HEK293T (cell line): ENCODE measurements at places on chromosomes 7 and 10.

GRCh38 chr7:138886501-138886917 lies 88.5 kb upstream of the ATP6V0A4 start:
- DNase-seq = peak; percentile 65

DNA sequence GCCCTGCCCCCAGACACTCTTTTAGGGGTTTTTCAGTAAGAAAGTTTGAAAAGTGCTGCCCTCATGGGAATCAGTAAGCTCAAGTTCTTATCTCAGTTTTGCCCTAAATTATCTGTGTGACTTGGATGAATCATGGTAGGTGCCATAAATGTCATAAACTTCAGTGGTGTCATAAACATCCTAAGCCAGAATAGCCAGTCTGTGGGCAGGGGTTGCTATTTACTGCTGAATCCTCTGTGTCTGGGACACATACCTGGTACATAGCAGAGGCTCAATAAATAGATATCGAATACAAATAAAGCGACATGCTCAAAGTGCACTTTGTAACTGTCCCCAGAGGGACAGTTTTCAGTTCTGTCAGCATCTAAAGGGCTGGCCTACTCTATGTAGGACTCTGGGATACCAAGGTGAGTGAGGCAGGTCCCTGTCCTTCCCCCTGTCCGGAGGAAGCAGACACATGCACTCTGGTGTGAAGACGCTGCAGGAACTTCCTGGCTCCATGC lies 502.1 kb downstream of the RPS24 start:
- DNase-seq = no peak

DNA sequence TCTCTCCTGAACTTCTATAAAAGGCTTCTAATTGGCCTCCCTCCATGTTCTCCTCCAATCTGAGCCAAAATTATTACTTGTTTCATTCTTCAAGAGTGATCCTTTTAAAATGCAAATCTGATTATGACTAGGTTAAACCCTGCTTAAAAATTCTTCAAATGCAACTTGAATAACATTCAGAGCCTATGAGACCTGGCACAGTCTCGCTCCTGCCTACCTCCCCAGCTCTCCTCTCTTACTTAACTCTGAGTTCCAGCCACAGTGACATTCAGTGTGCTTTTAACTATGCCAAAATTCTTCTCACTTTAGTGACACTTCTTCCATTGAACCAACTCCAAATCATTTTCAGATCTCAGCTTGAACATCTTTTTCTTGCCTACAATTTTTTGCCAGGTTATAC lies 68.8 kb downstream of the TMEM168 start:
- no peak for DNase-seq

DNA sequence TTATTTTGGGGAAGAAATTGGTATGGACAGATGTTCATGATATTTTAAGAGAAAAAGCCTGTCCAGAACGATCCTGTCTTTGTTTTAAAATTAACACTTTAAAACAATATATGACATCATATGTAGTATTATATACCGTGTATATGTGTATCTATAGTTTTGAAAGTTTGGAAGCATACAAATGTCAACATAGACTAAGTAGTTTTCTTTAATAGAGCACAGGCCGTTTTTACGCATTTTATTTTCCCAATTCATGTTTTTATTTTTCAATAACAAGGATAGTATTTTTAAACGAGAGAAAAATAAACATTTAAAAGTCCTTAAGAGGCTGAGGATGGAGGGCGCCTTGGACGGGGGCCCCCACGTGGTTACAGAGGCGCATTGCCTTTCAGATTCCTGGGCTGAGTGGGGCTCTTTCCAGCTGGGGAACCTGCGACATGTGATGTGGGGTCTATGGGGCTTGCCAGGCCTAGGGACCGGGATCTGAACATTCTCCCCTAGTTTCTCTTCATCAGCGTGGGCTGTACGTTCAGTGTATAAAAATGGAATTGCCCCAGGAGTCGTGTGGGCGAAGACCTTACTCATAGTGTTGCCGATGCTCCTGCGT lies 127.8 kb upstream of the ZNF746 start:
- DNase-seq = peak; percentile 82

- DNase-seq = no peak
Measured at GRCh38 chr7:140334341-140335057, 63.8 kb downstream of the SLC37A3 start.

GRCh38 chr7:47534322-47535034 lies 47.4 kb downstream of the TNS3 start:
- peak; percentile 28 for DNase-seq

DNA sequence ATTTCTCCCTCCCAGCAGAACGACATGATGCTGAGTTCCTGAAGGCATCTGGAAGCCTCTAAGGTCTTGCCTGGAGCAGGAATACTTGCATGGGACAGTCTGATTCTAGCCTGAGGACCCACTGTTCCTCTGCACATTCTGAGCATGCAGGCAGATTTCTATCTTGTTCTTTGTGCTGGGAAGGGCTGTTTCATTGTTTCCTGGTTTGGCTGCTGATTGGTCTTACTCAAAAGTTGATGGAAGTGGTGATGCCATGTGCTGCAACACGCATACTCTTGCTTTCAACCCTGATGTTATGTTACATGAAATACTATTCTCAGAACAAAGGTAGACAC lies 307.0 kb downstream of the GATA3 start:
- DNase-seq = no peak

DNA sequence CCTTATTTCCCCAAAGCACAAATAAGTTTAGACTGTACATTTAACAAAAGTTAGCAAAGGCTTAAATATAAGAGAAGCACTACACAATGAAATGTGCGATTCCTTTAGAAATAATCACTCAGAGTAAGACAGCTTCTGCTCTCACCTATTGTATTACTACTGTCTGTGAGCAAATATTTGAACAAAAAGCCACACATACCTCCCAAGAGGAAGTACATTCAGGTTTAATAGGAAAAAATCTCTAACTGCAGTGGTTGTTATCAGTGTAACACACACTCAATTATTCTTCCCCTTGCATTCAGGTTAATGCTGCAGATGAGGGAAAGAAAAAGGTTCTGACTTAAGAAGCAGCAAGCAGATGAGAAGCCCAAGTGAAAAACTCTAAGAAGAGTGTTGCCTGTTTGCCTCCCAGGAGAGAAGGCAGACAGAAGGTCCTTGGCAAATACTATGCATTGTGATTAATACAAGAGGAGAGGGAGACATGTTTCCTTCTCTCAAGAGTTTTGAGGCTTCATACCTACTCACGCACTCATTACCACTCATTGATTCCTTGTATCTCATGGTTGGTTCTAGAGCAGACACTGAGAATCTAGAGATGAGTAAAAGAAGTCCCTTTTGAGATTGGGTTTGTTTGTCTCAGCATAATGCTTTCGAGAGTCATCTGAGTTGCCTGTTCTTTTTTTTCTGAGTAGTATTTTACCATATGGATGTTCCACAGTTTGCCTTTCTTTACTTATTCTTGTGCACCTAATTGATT lies 13.6 kb downstream of the GIMAP4 start:
- no peak for DNase-seq

DNA sequence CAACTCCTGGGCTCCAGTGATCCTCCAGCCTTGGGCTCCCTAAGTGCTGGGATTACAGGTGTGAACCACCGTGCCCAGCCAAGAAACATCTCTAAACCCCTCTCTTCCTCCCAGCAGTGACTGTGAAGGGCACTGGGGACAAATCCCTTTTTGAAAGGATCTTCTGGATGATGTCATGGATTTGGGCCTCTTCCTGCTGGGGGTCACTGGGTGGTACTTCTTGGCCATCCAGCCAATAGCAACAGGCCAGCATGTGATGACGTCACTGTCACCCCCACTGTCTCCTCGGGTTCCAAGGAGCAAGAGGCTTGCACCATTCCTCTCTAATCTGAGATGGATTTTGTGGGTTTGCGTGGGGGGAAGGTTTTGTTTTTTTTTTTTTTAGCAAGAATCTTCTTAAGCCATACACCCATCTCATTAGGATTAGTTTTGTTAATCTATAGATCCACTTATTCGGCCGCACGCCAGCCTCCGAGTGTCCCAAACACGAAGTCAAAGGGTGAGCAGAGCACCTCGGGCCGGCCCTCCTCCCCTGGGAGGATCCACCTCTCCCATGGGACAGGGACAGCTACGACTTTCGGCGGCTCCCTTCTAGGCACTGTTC lies 29.4 kb upstream of the TNRC18 start:
- DNase-seq = no peak
